ENCODE measurements at places on chromosomes 1 and 21.

DNA sequence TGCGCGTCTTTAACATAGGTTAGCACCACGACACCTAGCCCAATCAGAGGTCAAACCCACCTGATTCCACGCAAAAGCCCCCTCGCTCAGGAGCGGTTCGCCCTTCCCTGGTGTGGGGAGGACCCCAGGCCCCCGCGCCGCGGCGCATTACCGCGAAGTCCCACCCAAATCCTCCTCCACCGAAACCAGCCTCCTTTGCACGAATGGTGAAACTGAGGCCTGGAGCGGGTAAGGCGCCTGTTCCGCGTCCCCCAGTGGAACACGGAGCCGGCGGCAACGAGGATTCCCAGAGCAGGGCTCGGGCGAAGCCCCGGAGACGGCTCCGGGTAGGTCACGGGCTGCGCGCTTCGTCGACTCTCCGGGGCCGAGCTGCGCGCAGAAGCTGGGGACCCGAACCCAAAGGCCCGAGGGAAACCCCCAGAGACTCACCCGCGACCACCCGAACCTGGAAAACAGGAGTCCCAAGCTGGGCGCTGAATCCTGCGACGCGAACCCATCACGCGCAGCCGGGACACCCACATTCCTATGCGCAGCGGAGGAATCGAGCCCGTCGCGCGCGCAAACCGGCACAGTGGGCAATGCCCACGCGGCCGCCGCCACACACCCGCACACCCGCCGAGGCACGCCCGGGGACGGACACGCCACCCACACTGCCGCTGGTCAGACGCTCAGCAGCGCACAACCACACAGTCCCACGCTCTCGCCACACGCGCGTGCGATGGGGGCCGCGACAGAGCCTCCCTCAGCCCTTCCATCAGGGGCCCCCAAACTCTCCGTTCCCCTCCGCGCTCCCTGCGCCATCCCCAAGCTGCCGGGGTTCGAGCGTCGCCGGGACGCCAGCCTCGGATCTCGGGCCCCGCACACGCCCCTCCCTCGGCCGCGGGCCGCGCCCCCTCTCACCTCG, 507 bp downstream of the GLIS1 start:
- H3K27ac ChIP-seq, result peak overlapping the region; percentile 54
- peak overlapping the region; percentile 69 for H3K4me3 ChIP-seq
- H3K27me3 ChIP-seq, result peaks cover 15% of the 10 kb centered on the region
- H3K36me3 ChIP-seq, result no peaks in the 10 kb centered on the region
- no peak for DNase-seq

DNA sequence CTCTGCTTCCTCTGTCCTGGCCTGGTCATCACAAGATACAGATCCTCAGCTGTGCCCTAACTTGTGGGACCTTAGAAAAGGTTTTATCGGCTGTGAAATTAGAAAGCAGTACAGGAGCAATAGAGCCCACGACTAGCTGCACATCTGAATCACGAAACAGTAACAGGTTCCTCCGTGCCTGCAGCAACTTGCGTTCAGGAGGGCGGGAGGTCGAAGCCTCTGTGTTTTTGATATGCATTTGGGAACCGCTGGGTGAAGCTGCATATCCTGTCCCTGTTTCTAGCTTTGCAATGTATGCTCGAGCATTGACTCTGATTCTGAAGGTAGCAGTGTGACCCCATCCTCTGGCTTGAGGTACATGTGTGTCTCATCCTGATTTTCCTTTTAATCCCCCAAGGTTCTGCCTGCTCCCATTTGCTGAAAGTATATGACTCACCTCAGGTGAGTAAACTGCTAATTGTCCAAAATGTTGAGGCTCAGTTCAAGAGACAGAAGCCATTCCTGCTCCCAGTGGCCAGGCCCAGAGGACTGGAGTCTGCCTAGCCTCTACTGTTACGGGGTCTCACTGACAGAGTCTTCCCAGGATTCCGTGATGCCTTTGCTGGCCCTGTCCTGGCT, 44.3 kb downstream of the SCCPDH start:
- H3K27me3 ChIP-seq, result no peaks in the 10 kb centered on the region
- no peaks in the 10 kb centered on the region for H3K36me3 ChIP-seq
- H3K27ac ChIP-seq, result no peak overlapping the region
- no peak for DNase-seq

DNA sequence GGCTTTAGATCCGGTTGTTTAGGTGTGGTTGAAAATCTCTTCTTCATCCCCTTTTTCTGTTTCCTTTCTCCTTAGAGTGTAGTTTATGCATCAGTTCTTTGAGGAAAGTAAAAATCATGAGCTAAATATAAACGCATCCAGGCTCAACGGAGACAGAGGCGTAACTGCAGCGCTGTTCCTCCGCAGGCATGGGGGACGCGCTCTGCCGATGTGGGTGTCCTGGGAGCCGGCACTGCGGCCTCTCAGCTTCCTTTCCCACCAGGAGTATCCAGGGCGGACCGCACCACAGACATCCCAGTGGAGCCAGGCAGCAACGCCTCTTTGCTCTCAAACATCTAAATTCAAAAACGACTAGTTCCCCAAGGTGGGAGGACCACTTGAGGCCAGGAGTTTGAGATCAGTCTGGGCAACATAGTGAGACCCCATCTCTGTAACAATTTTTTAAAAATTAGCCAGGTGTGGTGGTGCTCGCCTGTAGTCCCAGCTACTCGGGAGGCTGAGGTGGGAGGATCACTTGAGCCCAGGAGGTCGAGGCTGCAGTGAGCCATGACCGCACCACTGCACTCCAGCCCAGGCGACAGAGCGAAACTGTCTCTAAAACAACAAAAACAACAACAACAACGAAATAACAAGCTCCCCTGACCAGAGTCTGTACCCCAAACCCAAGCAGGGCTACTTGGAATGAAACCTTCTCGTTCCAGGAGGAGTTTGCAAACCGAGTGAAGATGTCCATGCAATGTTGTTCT, 16.4 kb downstream of the SLC45A1 start:
- no peaks in the 10 kb centered on the region for H3K4me1 ChIP-seq
- no peaks in the 10 kb centered on the region for H3K36me3 ChIP-seq
- no peak for DNase-seq
- no peak overlapping the region for H3K4me3 ChIP-seq

DNA sequence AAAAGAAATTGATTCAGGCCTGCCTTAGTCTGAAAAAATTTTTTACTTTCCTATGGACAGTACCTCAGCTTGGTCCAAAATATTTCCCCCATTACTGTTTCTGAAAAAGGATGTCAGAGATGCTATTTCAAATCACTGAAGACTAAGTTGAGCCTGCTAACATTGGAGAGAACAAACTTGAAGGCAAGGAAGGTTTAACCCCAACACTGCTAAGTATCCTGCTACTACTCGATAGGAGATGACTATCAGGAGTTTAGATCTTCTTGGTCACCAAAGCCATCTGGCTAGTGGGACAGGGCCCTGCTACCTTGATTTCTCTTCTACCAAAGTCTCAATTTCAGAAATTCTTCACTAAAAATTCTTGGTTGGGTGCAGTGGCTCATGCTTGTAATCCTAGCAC, 22.7 kb upstream of the POGZ start:
- H3K36me3 ChIP-seq, result no peaks in the 10 kb centered on the region
- no peaks in the 10 kb centered on the region for H3K4me1 ChIP-seq
- no peaks in the 10 kb centered on the region for H3K27me3 ChIP-seq
- H3K27ac ChIP-seq, result no peak overlapping the region
- no peak for DNase-seq
- no peak overlapping the region for H3K4me3 ChIP-seq

DNA sequence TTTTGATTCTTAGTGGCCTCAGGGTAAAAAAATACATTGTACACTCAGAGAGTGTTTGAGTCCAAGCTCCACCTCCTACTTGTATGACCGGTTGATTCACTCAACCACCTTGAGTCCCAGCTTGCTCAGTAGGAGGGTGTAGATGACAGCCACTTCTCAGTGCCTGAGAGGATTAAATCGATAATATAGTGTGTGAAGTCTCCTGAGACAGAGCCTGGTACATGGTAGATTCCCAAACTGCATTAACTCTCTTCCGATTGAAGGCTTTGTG, 38.4 kb downstream of the NCMAP start:
- no peaks in the 10 kb centered on the region for H3K36me3 ChIP-seq
- H3K4me1 ChIP-seq, result no peaks in the 10 kb centered on the region
- H3K27me3 ChIP-seq, result no peaks in the 10 kb centered on the region

GRCh38 chr21:38567335-38567969, 69.2 kb upstream of the ERG start:
- H3K27me3 ChIP-seq, result no peaks in the 10 kb centered on the region
- no peaks in the 10 kb centered on the region for H3K36me3 ChIP-seq
- DNase-seq, result no peak

- no peaks in the 10 kb centered on the region for H3K36me3 ChIP-seq
- no peaks in the 10 kb centered on the region for H3K27me3 ChIP-seq
- no peak overlapping the region for H3K4me3 ChIP-seq
- DNase-seq, result no peak
- no peak overlapping the region for H3K27ac ChIP-seq
- no peaks in the 10 kb centered on the region for H3K4me1 ChIP-seq
These were observed 56.3 kb downstream of the TBX15 start for GRCh38 chr1:118931876-118932275.

- H3K4me1 ChIP-seq, result peaks cover 2% of the 10 kb centered on the region
- DNase-seq, result no peak
- no peak overlapping the region for H3K4me3 ChIP-seq
- no peaks in the 10 kb centered on the region for H3K27me3 ChIP-seq
These were observed 71.4 kb upstream of the COL6A1 start for GRCh38 chr21:45910155-45910547.

Data from breast epithelium (tissue), 4 donors.